ENCODE measurements at places on chromosomes 6 and 20.

DNA sequence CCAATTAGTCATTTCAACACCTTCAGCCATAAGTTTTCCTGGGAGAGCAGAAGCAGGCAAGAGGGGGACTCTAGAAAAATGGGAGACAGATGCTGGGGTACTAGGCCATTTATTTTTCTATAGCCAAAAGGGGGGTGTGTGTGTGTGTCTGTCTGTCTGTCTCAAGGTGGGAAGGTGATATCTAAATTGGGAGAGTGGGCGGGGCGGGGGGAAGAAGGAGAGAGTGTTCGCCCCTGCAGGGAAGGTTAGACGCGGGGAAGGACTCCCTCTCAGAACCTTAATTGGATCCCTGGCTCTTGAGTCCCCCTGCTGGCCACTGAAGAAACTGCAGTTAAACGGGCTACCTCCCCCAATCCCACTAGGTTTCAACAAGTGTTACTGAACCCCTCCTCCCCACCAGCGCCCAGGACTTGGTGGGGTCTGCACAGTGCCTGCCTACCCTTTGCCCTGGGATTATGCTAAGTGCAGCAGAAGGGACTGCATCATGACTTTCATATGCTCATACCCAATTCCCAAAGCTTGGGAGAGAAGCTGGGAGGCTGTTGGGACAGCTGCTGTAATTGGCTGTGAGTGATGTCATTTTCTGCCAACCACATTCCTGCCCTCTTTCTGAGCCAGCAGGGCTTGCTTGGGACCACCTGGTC, 45.8 kb downstream of the FOXP4 start:
- DNase-seq: peak; percentile 42

DNA sequence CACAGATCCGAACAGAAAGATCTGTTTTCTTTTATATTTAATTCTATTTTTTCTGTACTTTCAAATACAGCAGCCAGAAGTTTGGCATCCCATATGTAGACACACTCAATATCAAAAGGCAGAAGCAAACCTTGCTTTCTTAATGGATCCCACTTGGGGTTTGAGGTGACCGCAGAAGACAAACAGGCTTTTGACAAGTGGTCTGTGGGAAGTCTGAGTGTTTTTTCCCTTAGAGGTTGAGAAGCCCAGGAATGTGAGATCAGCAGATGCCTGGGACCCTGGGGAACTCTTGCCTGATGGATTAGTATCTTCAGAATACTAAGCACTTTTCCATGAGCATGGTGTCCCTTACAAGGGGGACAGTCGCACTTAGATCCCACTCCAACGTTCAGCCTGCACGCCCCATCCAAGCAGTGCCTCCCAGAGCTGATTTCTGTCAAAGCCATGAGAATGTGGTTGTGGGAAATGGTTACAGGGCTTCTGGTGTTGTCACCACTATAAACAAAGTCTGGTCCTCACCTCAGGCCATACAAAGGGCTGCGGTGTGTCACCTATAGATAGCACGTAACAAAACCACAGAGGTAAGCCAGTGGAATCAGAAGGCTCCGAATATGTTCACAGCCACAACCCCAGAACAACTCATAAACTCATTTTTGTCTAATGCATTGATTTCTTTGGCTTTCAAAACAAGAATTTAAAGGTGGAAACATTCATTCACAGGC, 12.7 kb downstream of the IL17F start:
- DNase-seq: no peak

- no peak for DNase-seq
Measured at GRCh38 chr6:158286413-158286812, 25.9 kb upstream of the TULP4 start.

GRCh38 chr20:46751856-46752255, 42.4 kb downstream of the SLC2A10 start:
- no peak for DNase-seq

DNA sequence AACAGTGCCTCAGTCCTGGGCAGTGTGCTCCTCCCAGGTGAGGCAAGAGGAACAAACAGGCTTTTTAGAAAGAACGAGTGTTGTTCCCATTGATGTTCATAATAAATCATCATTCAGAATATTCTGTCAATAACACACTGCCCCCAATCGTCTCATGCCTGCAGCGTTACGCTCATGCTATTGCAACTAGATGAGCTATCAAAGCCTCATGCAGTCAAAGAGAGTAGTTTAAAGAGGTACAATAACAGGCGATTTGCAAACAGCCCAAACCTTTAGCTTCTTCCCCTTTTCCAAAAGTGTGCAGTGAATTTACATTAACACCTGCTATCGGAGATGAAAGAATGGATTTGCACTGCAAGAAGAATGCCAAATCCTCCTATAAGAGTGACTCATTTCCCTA, 1164.7 kb upstream of the MAP3K7 start:
- no peak for DNase-seq

- no peak for DNase-seq
Measured at GRCh38 chr6:98037571-98037970, 754.6 kb upstream of the MMS22L start.

GRCh38 chr20:63321148-63321831, 28.3 kb downstream of the COL20A1 start:
- no peak for DNase-seq

DNA sequence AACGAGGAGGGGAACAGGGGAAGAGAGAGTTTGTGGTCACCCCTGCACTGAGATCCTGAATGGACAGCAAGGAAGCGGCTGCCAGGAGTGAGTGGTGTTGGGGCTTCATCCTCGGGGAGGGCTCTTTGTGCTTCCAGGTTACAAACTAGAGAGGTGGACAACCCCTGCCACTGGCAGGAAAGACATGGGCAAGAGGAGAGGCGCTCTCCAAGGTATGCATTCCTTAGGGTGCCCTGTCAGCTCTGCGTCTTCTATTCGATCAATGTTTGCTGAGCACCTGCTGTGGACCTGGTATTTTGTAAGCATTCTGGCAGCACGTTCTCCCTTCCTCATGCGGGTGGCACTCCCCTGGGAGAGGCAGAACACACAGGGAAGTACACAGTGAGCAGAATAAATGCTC, 93.6 kb downstream of the CDH4 start:
- DNase-seq: no peak

- DNase-seq: no peak
Measured at GRCh38 chr6:128152551-128152950, 251.7 kb upstream of the THEMIS start.

DNA sequence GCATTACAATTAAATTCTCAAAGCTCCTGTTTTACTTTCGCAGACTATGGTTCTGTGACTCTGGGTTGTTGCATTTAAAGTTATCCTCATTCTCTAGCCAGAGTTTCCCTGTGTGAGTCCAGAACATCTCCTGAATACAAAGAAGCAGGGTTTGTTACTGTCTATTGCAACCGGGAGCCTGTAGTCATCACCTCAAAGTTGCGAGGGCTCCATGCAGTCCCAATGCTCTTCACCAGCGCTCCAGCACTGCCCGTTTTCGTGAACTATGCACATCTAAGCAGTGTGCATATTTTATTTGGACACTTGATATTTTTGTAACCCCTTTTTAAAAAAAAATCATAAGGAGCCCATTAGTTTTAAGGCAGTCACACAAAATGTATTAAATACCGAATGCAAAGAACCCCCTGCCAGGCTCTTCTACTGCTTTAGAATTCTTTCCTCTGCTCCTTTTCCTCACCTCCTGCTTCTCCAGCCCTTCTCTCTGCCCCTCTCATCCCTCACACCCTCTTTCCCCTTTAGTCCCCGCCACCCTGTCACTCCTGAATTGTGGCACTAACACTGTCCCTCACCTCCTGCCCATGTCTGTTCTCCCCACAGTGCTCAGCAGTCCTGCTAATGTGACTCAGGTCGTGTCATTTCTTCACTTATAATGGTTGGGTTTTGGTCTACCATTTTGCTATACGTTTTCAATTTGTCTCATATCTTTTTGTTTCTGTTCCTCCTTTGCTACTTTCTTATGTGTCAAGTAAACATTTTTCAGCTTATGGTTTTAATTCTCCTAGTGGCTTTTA, 1.1 kb upstream of the HLA-C start:
- DNase-seq: no peak

- no peak for DNase-seq
Measured at GRCh38 chr6:70045413-70045812, 179.1 kb downstream of the COL19A1 start.

DNA sequence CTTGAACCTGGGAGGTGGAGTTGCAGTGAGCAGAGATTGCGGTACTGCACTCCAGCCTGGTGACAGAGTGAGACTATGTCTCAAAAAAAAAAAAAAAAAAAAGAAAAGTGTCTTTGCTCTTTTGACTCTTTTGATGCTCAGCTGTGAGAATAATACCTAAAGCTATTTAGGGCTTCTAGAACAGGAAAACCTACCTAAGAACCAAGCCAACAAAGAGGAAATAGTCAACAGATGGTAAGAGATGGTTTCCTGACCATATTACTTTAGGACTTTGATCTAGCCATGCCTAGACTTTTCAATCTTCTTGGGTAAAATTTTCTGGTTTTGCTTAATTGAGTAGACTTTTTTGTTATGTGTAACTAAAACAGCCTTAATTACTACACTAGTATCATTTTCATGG, 508.1 kb downstream of the EPHA7 start:
- no peak for DNase-seq

DNA sequence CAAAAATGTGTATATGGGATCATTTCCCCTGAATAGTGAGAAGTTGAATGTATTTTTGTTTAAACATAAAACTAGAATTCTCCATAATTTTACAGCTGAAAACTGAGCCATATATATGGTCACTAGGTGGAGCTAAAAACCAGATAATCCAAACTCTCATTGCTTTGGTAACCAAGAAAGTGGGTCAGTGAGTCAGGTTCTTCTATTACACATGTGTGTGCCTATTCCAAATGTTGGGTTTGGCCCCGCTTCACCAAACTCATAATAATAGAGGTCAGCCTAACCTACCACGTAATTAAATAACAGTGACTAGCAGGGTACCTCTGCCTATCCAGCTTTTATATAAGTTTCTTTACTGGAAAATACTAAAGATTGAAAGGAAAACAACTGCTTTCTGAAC, 19.3 kb upstream of the RNGTT start:
- DNase-seq: peak; percentile 47

DNA sequence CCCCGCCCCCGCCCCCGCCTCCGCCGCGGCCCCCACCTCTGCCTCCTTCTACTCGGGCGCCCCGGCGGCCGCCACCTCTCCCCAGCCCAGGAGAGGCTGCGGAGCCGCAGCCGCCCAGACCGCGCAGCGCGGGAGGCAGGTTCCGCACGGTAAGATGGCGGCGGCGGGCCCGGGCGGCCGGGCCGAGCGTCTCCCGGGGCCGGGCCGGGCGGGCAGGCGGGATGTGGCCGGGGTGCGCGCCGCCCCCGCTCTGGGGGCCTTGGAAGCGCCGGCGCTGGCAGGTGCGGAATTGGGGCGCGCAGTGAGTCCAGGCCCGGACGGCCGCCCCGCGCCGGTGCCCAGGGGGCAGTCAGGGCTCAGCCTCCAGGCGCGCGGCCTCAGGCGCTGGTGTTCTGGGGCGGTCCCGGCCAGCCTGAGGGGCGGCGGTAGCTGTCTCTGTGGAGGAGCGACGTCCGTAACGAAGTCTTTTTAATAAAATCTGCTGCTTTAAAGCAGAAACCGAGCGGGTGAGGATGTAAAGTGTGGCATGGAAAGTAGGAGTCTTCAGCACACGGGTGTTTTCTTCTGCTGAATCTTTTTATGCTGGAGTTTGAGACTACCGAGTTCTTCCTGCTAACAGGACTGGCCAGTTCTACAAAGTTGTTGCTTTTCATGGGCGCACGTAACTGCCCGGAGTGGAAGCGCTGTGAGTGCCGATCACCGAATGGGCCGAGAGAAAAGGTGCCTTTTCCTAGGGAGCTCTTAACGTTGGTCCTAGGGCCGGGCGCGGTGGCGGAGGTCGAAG, at the start of gene GID8:
Gene GID8 (plus strand): TSS at position 43 of the 784 bp plus-strand sequence. CDS start 3,356 bp downstream, outside the sequence.
- DNase-seq: peak; percentile 15

- DNase-seq: no peak
Measured at GRCh38 chr6:64252256-64252655, 616.7 kb downstream of the PHF3 start.

GRCh38 chr6:79466207-79466834, 70.9 kb downstream of the LCA5 start:
- no peak for DNase-seq

- no peak for DNase-seq
Measured at GRCh38 chr20:24842918-24843715, 106.0 kb upstream of the CST7 start.

DNA sequence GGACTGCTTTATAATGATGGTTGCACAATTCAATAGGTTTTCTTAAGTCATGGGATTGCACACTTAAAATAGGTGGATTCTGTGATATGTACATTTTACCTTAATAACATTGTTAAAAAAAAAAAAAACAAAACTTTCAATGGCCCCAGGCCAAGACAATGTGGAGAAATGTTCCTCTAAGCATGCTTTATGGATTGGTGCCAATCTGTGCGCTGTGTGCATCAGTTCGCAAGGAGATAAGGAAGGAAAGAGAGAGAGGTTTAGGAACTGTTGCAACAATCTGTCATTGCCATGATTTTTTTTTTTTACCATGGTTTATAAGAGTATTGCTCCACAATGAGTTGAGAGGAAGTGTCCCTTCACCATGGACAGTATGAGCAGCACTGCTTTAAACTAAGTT, 399.6 kb downstream of the PTPRT start:
- no peak for DNase-seq

GRCh38 chr20:2900845-2901592, 27.7 kb downstream of the PTPRA start:
- no peak for DNase-seq

- DNase-seq: peak; percentile 87
Measured at GRCh38 chr6:141552463-141552862, 580.3 kb upstream of the GJE1 start.

GRCh38 chr6:23077772-23078171, 508.4 kb downstream of the HDGFL1 start:
- no peak for DNase-seq

GRCh38 chr6:89475101-89475500, 42.1 kb downstream of the ANKRD6 start:
- DNase-seq: no peak

- no peak for DNase-seq
Measured at GRCh38 chr20:62918831-62919230, 7.5 kb downstream of the DIDO1 start.

GRCh38 chr6:68638230-68638900, 3.3 kb downstream of the ADGRB3 start:
- DNase-seq: peak; percentile 5

DNA sequence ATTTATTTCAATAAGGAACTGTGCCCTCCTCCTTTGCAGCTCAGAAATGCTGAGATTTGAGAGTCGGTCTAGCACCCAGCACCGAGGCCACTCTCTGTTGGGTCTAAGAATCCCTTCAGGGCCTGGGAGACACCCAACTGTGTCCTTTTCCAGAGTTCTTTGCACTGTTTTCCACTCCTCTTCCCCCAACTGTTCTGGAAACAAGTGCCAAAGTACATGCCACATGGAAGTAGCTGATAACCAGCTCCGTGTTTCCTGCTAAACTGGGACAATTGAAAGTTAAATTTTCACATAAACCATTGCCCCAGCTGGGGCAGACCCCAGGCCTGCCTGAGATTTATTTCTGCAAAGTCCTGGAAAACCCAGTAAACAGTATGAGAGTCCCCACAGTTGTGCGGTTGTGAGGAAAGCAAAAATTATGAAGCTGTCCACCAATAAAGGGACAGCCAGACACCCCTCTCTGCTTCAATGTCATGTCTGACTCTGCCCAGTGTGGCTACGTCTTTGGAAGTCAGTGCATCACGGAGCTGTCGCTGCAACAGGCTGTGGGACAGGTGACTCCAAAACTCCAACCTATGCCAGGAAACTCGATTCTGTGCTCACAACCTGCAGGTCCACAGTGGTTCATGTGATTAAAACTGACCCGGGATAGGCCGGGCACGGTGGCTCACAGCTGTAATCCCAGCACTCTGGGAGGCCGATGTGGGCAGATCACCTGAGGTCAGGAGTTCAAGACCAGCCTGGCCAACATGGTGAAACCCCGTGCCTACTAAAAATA, 178.0 kb upstream of the AFDN start:
- no peak for DNase-seq

GRCh38 chr6:123681957-123682462, 45.3 kb upstream of the TRDN start:
- DNase-seq: no peak

GRCh38 chr20:56207656-56208055, 40.9 kb upstream of the MC3R start:
- DNase-seq: no peak
